ENCODE measurements at places on chromosomes 12 and 14.

DNA sequence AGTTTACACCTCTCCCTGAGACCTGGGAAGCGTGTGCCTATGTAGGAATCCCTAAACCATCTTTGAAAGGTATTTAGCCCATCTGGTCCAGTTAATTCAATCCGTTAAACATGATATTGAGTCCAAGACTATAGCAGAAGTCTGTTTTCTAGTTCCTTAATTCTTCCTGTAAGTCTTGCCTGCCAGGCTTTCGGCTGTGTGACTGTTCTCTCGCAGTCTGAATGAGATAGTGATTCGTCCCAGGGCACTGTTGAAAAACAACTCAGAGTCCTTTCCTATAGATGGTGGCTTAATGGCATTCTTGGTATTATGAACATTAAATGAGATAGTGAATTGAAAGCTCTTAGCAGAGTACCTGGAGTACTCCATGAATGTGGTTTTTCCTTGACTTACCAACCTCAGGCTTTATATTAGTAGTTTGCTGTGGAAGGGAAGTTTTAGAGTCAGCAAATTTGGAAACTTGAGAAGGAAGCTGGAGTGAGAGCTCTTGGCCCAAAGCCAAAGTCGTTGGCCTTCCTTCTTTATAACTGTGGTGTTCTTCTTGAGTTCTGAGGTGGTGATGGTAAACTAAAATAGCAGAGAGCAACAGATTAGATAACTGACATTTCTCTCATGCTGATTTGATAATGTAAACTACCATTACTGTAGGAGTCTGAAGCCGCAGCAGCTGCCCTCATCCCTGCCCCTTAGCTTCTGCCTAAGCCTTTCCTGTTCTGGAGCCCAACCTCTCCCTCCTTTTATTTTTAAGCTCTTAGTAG, 76.5 kb downstream of the TGFB3 start:
- DNase-seq: no peak

DNA sequence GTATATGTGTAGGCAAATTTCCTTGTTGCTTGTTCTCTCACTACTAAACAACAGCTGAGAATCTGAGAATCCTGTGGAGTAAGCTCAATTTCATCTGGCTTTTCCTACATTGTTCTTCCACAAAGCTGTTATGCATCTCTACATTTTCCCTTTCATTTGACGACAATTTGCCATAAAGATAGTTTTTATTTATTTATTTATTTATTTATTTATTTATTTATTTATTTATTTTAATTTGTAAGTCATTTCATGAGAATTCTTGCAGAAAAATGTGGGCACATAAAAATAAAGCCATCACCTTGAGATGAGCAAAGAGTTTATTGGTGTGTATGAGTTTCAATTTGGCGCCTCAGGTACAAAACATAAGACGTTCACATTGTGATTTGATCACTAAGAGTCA, 545.9 kb upstream of the SEL1L start:
- DNase-seq: no peak

DNA sequence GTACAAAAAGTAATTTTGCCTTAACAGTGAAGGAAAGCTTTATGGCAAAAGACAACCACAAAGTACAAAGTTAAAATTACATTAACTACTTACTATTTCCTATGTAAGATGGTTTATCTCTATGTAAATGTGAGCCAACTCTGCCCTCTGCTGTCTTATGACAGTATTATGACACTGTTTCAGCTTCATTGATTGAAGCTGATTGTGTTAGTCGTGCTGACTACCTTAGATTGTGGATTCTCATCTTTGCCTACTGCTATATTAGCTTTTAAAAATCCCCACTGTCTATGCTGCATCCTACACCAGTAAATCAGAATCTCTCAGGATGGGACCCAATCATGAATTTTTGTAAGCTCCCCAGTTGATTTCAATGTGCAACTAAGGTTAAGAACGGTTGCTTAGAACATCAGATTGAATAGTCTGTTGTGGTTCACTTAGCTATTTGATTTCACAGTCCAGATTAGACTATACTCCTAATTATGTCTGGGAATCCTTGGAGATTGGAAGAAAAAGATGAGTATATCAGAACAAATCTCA, 12.2 kb upstream of the SPTB start:
- peak; percentile 55 for DNase-seq

DNA sequence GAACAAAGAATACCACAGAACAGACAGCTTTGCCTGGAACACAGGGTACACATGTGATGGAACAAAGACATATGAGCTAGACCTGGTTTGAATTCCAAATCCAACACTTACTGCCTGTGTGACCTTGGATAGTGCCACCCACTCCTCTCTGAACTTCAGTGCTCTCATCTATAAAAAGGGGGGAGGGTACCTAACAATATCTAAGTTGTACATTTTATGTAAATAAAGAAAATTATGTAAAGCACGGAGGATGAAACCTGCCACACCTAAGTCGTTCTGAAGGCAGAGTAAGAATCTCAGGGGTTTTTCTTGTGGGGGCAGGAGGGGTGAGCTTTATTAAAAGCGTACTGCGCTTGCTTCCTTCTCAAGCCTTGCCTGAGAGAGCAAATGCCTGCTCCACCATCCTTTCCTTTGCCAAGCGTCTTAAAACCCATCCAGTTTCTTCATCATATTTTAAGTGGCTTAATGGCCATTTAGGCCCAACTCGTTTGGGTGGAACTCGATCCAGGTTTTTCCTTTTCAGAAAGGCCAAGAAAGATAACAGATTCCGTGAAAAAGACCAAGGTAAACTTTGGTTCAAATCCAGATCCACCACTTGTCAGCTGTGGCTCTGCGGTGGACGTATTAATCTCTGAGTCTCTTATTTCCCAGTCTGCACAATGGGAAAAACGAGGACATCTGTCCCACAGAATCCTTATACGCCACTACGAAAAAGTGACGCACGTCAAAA, 946 bp downstream of the DDX24 start:
- no peak for DNase-seq
